ENCODE measurements at places on chromosomes 3 and 15. TPM values are rescaled to one million over a fixed set of nuclear protein-coding genes. Genes with fewer than 3 reads are reported as not detected.
A peak's percentile ranks its signal among the peaks of the same experiment; 100 is the strongest.

- DNase-seq: no peak
Observed at GRCh38 chr3:168973206-168973605, 690.3 kb downstream of the MECOM start.

- no peak for DNase-seq
Observed at GRCh38 chr3:116835658-116836057, 126.1 kb downstream of the TUSC7 start.

GRCh38 chr15:66498501-66499386 lies 1.2 kb upstream of the SNAPC5 start:
- DNase-seq: no peak

- no peak for DNase-seq
Observed at GRCh38 chr3:103057003-103057402, 622.2 kb downstream of the ZPLD1 start.

DNA sequence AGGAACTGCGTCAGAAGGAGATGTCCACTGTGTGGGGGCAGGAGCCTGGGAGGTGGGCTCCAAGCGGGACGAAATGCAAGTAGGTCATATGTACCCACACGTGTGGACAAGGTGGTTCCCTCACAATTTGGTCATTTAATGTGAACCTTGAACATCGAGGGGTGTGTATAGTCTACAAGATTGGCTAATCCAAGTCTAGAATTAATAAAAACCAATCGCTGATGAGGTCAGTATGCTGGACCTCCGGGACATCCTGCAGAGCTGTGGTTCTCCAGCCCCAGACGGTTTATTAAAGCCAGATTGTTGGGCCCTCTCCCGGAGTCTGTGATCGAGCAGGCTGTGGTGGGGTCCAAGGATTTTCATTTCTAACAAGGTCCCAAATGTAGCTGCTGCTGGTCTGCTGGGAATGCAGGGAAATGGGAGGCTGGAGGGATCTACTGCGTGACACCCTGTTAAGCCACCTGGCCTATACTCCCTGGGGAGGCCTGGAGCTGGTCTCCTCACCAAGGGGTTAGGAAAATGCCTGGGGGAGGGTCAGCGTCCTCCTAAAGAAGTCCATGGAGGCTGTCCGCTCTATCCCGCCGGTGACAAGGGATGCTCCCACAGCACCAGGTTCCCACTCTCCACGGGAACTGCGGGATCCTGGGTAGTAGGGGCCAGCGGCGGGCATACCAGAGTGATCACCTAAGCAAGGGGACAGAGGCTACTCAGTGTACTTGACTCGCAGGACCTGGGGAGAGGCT lies 25.1 kb downstream of the PCSK6 start:
- DNase-seq: no peak

DNA sequence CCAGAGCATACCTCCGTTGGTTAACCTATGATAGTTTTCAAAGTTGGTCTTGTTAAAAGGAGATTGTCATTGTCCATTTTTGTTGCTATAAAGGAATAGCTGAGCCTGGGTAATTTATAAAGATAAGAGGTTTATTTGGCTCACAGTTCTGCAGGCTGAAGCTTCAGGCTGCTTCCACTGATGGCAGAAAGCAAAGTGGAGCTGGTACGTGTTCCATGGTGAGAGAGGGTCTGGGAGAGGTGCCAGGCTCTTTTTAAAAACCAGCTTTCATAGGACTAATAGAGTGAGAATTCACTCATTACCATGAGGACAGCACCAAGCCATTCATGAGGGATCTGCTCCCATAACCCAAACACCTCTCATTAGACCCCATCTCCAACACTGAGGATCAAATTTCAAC lies 107.3 kb downstream of the SLMAP start:
- DNase-seq: no peak

GRCh38 chr3:16510620-16511319 lies 2.7 kb downstream of the RFTN1 start:
- no peak for DNase-seq

DNA sequence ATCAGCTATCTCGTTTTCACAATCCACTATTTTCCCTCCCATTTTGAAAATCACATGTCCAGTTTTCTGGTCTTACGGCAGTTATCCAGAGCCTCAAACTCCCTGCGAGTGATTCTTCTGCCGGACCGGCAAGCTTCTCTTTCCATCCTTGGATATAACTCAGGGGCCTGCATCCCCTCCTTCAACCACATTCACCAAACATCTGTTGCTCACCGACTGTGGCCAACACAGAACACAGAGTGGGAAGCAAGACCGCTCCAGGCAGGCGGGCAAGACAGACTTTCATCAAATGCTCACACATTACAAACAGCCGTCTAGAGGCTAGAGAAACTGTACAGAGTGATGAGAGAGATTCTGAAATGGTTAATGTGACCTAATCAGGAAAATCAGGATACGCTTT lies 7.6 kb upstream of the SLC12A8 start:
- DNase-seq: no peak

GRCh38 chr3:132564070-132564465 lies 33.0 kb upstream of the ACKR4 start:
- DNase-seq: no peak

- peak; percentile 9 for DNase-seq
Observed at GRCh38 chr3:171846597-171846996, 3.4 kb downstream of the TMEM212 start.

GRCh38 chr3:194718079-194718478 lies 32.4 kb downstream of the FAM43A start:
- no peak for DNase-seq

DNA sequence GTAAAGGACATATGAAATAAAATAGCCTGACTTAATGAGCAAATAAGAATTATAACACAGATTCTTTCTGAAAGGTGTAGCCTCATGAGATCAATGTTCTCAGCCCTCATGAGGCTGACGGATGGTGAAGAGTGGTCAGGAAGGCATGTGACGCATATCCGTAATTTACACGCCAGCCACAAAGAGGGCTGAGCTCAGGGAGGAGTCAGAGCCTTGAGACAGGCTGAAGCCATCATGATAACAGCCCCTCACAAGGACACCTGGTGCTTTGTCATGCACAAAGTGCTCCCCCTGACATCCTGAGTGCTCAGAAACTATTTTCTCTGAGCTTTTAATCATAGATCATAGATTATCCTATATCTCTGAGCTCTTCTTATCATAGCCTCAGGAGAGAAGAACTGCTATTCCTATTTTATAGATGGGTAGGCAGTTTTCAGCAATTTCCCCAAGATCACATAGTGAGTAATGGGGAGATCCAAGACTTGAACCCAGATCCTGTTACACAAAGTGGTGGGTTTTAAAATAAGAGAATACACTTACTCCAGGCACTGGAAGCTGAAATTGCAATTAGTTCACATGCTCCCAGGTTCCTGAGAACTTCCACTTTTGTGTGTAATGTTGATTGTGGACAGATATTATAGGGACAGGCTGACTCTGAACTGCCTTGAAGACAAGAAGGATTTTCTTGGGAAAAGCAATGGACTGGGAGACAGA lies 267.1 kb downstream of the RPLP1 start:
- DNase-seq: peak; percentile 71

GRCh38 chr3:172577987-172578570 lies 54.8 kb upstream of the TNFSF10 start:
- no peak for DNase-seq

- no peak for DNase-seq
Observed at GRCh38 chr15:47588958-47589357, 128.3 kb upstream of the SEMA6D start.

DNA sequence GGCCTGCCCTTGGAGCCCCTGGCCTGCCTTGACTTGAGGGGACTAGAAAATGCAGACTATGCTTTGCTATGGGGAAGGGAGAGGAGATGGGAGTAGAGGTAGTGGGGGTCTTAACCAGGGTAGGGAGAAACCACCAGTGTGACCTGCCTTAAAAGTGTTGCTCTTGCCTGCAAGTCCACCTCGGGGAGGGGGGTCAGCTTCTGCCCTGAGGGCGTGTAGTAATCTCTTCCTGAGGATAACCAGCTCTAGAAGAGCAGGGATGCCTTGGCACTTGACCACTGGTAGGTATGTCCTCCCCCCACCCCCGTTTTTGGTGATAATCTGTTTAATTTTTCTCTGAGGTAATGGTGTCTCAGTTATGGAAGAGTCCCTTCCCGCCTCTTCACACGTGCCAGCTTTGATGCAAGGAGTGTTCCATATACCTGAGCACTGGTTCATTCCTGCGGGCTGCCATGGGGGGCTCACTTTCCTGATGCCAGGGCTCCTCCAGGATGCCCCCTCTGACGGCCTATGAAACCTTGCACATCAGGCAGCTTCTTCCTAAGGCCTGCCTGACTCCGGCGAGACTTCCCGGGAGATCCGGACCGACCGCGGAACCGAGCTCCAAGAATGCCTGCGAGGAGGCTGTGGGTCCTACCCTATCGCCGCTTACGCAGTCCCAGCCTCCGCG lies 780 bp upstream of the P4HTM start:
- DNase-seq: no peak

DNA sequence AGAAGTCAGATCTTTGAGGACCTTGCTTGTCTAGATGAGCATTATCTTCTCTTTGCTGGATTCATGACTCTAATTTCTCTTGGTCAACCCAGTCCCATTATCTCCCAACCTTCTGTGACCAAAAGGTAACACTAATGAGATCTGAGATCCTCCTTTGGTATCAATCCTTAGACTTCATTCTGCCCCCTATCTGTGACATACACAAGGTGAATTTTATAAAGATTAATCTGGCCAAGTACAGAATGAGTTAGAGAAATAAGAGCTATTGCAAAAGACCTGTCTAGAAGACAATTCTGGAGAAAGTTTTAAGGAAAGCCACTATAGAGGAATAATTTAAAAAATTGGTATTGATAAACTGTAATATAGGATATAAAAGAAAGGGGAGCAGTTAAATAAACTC lies 113.8 kb upstream of the KCNMB2 start:
- no peak for DNase-seq

GRCh38 chr3:9183811-9184460 lies 65.5 kb downstream of the SRGAP3 start:
- DNase-seq: no peak

DNA sequence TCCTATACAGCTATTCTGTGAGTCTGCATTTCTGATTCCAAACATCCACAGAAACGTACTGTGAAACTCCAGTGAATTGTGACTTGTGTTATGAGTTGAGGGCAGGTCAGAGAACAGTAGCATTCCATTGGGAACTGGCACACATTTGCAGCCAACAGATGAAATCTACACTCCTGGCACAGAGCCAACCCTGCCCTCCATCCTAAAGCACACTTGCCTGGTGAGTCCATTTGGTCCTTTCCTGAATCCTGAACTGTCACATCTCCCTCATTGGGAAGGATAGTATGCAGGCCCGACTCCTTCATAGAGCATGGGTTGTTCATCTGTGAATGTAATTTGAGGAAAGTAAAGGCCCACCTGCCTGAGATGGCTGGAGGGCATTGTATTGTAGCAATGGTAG lies 314.3 kb upstream of the RASGRP1 start:
- DNase-seq: no peak

GRCh38 chr3:35295906-35296305 lies 343.4 kb upstream of the ARPP21 start:
- no peak for DNase-seq

GRCh38 chr3:110343376-110343775 lies 728.2 kb upstream of the NECTIN3 start:
- DNase-seq: no peak

DNA sequence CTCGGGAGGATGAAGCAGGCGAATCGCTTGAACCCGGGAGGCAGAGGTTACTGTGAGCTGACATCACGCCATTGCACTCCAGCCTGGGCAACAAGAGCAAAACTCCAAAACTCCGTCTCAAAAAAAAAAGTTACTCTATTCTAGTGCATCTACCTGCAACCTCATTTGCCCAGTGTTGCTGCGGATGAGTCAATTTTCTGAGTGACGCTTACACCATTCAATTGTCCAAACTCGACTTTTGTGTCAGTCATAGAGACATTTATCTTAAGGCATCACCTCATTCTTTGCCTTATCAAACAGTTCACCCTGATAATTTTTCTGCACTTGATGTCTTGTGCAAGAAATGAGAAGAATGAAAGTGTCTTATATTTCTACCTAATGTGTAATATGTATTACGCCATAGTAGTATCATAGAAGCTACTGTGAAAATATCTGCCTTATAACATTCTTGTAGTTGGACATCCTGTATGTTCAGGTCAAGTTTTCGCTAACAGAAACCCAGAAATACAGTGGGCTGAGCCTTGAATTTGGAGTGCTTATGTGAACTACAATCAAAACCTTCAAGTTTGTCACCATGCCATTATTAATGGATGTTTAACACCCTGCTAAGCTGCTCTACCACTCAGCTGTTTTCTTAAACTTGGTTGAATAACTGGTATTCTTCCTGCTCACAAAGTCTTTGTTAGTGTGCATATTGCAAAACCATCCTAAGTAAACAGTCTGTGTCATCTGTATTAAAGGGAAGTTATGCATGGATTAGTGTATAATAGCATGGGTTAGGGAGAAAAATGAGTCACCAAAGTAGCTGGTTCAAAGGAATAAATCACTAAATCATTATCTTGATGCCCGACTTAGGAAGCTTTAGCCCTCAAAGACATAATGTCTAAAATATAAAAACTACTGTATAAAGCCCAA lies 531.0 kb upstream of the NR2F2 start:
- no peak for DNase-seq

DNA sequence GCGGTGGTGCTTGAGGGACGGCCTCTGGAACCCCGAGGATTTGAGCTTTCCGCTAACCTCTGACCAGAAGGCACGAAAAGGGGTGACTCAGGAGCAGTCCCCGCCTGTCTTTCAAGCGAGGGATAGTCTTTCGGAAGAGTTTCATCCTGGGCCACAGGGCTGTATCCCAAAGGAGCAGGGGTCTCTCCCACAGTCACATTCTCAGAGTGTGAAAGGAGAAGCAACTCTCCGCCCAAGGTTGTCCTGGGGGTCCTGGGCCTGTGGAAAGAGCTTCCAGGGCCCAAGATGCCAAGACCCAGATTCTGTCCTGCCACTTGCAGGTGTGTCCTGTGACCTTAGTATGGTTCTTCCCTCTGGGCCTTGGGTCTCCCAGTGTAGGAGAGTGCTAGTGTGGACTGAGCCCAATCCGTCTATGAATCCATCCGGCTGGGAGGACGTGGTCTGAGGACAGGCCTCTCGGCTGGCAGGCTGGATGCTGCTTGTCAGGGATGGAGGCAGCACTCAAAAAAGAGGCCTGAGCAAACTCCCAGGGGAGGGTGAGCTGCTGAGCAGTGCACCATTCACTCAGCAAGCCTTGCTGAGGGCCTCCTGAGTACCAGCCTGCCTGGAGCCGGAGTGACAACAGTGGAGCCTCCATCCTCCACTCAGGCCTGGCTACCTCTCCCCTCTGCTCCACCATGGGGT lies 1.6 kb upstream of the DUSP7 start:
- DNase-seq: no peak

The TYRO3 gene
- 3.0 TPM for total RNA-seq

The CCR9 gene
- 0.14 TPM for total RNA-seq

The CPN2 gene
- total RNA-seq: not detected

The FAM3D gene
- not detected for total RNA-seq

The GMPPB gene
- 22.3 TPM for total RNA-seq

The HYKK gene
- 2.9 TPM for total RNA-seq

The SERPINI2 gene
- not detected for total RNA-seq

The HDC gene
- total RNA-seq: 1.7 TPM

The MORC1 gene
- not detected for total RNA-seq

The MCF2L2 gene
- total RNA-seq: 7.6 TPM

Measured in activated T-cell treated with anti-CD3 and anti-CD28 coated beads, Interleukin-2, amount 50 U/mL, for 72 hours (primary cell).